NCI-H1417 treated with DMSO at 0.1 percent for 48 hours (cell line): ENCODE measurements at places on chromosomes 4 and X.

- DNase-seq, result no peak
Measured at GRCh38 chr4:38630519-38630918, 33.5 kb upstream of the KLF3 start.

DNA sequence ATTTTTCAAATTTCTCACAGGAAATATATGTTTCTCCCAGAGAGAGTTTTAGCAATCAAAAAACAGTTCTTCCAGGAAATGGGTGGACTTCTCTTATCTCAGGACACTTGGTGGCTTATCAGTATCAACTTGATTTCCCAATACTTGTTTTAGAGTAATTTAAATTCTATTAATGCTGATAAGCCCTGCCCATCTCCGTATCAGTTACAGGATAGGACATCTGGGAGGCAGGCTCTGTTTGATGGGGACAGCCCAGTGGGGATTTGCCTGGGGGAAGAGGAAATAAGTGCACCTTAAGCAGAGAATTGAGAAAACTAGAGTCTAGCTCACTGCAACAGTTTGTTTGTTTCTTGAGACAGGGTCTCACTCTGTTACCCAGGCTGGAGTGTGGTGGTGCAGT, 43.2 kb upstream of the PDGFRA start:
- DNase-seq, result no peak

DNA sequence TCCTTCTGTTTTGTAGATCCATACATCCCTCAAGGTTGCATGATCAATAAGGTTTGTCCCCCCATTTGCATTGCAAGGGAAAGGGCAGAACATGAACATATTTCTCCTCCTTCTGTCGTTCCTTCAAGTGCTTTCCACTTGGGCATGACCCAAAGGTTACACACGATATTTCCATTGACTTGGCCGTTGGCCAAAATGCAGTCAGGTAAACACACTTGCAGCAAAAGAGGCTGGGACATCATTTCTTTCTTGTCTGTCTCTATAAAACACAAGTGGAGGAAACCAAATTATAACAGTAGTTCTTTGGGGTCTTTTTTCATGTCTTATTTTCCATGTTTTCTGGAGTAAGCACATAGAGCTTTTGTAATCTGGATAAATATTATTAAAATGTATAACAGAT, 156.1 kb downstream of the FRAS1 start:
- DNase-seq, result no peak

DNA sequence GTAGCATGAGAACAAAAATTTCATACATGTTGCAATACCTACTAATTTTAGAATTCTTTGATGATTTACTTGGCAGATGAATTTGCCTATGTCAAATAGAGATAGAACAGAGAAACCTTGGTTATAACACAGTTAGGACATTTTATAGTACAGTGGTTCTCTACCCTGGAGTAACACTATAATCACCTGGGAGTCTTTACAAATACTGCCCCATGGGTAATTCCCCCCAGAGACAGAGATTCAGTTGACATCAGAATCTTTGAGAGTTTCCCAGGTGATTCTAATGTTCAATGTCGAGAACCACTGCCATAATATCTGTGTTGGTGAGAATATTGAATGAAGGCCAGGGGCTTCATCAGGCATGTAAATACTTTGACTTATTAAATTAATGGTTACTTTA, 401.3 kb upstream of the NDST4 start:
- DNase-seq, result no peak

DNA sequence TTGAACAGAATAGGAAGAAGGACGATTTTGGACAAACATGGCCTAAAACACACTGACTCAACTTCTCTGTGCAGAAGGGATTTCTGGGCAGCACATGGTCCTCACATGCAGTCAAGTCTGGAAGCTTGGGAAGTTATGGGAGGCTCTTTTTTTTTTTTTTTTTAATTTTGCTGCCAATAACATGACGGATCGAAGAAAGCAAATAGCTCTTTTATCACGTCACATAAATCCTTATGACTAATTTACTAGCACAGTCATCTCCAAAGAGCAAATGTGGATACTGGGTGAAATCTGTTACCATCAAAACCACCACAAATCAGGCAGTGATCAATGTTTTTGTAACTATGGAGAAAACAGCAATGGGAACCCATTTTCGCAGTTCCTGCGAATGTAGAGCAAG, 193.3 kb upstream of the FAM9B start:
- no peak for DNase-seq

- DNase-seq, result no peak
Measured at GRCh38 chrX:155949098-155949497, 48.4 kb upstream of the IL9R start.

GRCh38 chr4:180809439-180809838, 1433.8 kb upstream of the TENM3 start:
- DNase-seq, result no peak

DNA sequence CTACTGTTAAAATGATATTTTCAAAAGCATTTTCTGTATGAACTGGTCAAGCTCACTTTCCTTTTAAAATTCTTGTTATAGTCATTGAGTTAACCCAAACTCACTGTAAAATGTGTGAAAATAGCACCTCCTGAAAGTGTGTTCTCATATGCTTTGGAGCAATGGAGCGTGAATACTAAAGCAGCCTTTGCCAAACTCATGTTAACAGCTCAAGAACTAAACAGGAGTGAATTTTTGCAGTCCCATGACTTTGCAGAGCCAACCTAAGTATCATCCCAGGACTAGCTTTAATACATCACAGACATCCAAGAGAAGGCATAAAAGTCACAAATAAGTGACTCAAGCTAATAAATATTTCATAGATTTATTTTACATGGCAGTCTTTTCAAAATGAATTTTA, 2.3 kb downstream of the AMMECR1 start:
- no peak for DNase-seq

DNA sequence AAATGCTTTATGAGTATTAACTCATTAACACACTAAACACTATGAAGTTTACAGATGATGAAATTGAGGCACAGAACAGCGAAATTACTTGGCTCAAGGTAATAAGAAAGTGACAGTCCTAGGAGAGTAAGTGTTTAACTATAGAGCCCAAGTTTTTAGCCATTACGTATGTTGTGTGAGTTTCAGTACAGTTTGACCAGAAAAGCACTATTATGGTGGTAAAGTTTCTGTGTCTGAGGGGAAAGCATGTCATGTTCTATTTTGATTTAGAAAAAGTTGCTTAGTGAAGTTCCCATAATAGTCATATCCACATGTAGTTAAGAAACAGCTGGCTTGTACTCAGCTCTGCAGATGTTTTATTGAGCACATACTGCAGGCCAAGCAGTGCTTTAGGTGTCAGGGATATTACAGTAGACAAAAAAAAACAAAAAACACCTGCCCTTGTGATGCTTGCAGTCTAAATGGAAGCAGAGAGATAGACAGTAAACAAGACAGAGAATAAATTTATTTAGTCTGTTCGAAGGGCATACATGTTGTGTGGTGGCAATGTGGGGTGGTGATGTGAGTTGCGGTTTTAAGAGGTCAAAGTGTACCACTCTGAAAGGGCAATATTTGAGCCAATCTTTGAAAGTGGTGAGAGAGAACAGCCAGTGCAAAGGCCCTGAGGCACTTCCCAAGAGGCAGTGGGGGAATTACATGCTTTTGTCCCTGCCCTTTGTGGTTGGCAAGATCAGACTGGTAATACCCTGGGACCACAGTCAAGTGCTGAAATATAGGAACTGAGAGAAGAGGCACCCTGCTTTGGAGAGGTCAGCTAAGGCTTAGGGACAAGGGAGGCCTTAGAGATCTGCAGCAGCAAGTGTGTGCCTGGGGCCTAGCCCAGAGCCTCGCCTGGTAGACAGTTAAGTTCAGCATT, 6.2 kb downstream of the TMEM131L start:
- no peak for DNase-seq

DNA sequence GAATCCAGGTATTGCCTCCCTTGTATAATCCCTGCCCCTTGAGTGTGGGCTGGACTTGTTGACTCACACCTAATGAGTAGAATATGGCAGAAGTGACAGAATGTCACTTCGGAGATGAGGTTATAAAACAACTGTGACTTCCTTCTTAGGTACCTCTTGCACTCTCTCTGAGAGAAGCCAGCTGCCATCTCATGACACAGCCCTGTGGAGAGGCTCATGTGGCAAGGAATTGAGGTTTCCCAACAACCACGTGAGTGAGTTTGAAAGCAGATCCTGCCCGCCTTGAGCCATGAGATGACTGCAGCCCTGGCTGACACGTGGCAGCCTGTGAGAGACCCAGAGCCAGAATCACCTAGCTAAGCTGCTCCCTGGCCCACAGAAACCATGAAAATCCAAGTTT, 13.5 kb downstream of the ASB11 start:
- DNase-seq, result no peak

- DNase-seq, result no peak
Measured at GRCh38 chr4:93042746-93043145, 739.0 kb downstream of the GRID2 start.

- no peak for DNase-seq
Measured at GRCh38 chr4:70715097-70715496, 6.7 kb upstream of the RUFY3 start.

DNA sequence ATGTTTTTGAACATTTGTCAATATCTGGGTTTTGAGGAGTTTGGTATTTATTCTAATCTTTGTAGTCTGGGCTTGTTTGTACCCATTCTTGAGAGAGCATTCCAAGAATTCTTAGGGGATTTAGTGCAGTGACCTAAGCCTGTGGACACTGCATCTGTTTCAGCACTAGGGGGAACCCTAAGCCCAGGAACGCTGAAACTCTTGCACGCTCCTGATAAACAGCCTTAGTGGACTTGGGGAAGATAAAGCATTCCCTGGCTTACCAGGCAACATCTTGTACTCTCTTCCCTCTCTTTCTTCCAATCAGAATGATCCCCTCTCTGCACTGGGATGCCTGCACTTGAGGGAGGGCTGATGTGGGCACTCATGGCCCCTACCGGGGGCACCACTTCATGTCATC, 654.9 kb upstream of the HTR2C start:
- no peak for DNase-seq

- no peak for DNase-seq
Measured at GRCh38 chrX:10254739-10255138, 98.0 kb downstream of the CLCN4 start.

GRCh38 chr4:75878246-75878756, 24.0 kb downstream of the PPEF2 start:
- no peak for DNase-seq

DNA sequence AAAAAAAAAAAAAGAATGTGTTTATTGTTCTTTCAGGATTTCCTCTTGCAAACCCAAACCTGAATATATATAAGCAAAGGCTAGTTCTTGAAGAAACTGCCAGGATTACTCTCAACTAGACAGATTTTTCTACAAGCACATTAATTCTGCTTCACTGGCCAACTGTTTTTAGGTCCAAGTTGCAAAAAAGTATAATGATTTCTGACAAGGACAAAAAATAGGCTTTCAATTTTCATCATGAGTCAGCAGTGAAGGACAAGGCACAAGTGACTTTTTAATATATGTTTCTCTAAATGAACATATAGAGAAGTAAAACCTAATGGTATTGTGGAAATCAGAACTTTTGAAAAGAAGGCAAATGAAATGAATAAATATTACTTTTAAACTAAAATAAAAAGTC, 73.7 kb downstream of the ELOVL6 start:
- no peak for DNase-seq

DNA sequence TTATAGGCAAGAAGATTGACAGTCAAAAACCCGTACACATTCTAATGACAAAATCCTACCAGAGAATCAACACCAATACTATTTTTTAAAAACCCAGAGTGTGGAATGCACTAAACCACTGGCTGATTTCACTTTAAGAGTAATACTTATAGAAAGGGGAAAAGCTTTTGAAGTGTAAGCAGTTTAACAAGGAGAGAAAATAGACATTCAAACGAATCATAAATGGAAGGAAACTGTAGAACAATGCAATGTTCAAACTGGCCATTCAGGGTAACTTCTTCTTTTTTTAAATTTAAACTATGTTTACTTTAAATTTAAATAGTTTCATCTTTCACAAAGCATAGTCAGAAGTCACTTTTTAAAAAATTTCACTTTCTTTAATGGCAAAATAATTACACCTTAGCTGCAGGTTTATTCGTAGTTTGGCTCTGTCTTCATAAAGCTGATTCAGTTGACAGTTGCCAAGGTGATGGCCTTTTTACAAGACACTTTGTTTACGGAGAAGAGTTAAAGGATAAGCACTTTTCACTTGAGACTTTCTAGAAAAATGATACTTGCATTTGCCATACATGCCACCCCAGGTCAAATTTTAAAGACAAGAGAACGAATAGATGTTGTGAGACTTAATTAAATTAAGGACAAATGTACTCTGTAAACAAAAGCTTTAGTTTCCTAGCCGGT, 82.4 kb upstream of the KLF3 start:
- no peak for DNase-seq

- DNase-seq, result no peak
Measured at GRCh38 chrX:50988649-50989048, 78.1 kb downstream of the BMP15 start.

GRCh38 chr4:163606896-163607691, 112.6 kb downstream of the TMA16 start:
- DNase-seq, result no peak

- DNase-seq, result no peak
Measured at GRCh38 chrX:150774798-150775568, 81.8 kb downstream of the MTMR1 start.

DNA sequence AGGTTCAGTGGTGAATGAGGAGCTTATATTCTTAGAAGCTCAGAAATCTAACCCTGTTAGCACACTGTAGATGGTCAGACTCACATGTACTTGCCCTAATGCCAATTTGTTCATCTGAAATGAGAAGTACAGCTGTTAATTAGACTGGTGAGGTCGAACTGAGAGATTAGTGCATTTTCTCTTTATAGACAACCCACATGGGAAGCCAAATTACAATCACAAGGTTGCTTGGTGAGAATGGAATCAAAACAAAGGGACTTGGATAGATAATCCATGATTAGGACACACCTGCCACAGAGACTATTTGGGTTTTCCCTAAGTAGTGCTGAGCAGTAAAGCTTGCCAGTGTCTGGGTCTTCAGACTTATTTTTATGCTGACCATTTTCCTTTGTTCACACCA, 88.3 kb downstream of the POLA1 start:
- DNase-seq, result no peak

GRCh38 chr4:156053174-156053573, 99.5 kb upstream of the CTSO start:
- no peak for DNase-seq

DNA sequence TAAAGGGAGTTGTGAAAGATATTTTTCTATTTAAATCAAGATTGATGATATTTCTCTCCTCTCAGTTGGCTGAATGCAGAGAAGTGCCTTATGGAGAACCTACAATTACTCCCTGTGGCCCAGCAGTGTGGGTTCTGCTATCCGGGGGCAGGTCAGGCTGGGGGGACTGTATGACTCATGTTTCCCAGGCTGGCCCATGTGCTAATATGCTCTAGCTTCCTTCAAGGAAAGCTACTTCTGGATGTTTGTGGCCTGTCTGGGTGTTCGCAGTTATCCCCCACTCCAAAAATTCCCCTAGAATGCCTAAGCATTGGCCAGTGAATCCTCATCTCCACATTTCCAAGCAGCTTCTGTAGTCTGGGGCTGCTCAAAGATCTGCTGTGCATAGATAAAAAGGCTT, 58.9 kb upstream of the SPP1 start:
- no peak for DNase-seq

- no peak for DNase-seq
Measured at GRCh38 chrX:101287402-101287801, 3.7 kb downstream of the TAF7L start.

GRCh38 chr4:113449410-113449974, 312.0 kb downstream of the CAMK2D start:
- no peak for DNase-seq

- no peak for DNase-seq
Measured at GRCh38 chr4:169620880-169621248, 486 bp downstream of the CLCN3 start.

- DNase-seq, result no peak
Measured at GRCh38 chr4:25466966-25467697, 90.1 kb downstream of the ANAPC4 start.
